CD14-positive monocyte (primary cell): ENCODE measurements at places on chromosomes 3 and 15.

DNA sequence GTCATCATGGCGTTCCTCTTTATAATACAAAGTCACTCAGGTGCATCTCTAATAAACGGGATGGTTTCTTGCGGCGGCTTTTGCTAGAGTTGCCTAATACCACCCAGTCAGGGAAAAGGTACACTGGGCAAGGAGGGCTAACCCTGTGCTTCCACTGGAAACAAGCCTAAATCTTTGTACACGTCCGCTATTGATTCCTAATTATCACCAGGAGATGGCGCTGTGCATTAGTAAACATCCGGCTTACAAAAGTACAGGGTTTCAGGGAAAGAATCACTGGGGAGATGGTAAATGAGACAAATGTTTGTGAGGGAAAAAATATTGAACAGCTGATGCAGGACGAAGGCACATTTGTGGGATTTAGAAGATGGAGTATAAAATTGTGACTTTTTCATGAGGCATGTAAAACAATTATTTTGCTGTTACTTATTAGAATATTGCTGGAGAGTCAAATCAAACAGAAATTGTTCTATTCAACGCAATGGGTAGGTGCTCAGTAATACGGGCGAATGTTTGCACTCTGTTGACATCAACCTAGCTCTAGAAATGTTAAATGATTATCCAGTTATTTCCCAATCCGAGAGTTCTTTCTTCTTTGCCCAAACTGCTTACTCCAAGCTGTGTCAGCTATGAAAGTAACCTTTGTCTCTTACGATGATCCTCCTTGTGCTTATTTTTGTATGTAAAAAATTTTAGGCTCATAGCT lies 50.6 kb downstream of the GMNC start:
- peak; percentile 5 for DNase-seq

DNA sequence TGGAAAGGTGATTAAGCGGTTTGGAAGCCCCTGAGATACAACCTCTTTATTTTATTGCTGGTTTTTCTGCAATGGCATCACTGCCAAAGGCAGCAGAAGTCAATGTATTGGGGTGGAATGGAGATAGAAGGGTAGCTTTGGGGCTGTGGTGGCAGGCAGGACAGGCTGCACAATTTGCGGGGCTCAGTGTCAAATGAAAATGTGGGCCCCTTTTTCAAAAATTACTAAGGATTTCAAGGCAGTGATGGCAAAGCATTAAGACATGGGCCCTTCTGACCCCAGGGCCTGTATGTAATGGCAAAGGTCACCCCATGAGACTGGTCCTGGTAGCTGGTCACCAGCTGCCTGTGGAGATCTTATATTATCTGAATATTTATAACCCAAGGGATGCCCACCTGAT lies 29.3 kb upstream of the GALNT15 start:
- no peak for DNase-seq

GRCh38 chr15:51678096-51678495 lies 3.2 kb upstream of the SCG3 start:
- DNase-seq = peak; percentile 6

DNA sequence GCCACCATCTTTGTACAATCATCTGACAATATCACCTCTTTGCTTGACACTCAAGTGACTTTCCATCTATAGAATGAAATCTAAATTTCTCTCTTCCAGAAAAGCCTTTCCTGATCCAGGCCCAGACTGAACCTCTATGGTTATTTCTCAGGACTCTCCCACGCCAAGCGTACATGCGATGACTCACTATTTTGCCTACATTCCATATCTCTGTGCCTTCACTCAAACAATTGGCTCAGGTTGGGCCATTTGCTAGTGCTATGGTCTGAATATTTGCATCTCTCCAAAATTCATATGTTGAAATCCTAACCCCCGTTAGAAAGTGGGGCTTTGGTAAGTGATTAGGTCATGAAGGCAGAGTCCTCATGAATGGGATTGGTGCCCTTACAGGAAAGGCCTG lies 43.9 kb downstream of the ST3GAL6 start:
- DNase-seq = no peak

DNA sequence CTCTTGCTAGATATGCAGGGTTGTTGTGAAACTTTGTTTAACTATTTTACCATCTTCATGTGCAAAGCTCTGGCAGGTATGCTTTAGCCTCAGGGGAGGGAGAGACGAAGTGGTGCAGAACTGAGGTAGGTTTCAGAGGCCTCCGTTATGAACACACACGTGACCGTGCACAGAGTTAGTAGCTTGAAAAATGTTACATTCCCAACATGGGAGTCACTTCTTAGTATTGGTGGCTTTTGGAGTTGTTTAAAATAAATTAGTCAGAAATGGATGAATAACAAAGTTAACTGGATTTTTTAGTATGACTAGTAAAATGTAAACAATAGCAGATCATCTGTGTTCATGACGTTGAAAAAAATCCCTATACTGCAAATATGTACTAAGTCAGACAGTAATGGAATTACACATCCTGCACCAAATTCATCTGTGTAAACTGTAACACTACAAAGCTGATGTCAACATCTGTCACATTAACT lies 279.6 kb downstream of the KLF13 start:
- DNase-seq = no peak

DNA sequence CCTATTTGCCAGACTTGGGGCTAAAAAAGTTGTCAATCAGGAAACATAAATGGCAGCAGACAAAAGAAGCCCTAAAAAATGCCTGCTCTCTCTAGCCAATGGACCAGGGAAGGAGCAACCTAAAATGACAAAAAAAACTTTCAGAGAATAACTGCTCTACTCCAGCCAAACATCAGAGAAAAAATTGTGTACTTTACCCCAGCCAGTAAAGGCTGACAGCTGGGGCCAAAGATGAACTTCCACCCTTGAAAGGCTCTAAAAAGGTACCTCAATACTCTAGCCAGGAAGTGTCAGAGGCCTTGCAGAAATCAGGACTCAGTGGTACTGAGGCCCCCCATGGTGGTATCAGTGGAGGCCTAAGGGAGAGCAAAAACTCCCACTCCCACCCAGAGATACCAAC lies 18.4 kb downstream of the C3orf70 start:
- DNase-seq = no peak

DNA sequence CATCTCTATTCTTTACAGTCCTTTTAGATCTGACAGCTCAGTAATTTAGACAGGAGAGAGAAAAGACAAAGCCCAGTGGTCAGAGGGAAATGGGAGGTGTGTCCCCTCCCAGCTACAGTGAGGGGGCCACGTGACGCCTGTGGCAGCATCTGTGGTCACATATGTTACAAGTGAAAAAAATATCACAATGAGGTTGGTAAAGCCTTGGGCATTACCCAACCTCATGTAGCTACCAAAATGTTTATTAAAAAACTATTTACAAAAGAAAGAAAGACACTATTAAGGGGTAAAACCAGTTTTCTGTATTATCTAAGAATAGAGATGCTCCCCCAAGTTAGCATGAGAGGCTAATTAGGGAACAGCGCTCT lies 42.9 kb upstream of the PLCL2 start:
- peak; percentile 64 for DNase-seq
